Endothelial cell of umbilical vein (primary cell): ENCODE measurements at places on chromosomes 7 and 10.

DNA sequence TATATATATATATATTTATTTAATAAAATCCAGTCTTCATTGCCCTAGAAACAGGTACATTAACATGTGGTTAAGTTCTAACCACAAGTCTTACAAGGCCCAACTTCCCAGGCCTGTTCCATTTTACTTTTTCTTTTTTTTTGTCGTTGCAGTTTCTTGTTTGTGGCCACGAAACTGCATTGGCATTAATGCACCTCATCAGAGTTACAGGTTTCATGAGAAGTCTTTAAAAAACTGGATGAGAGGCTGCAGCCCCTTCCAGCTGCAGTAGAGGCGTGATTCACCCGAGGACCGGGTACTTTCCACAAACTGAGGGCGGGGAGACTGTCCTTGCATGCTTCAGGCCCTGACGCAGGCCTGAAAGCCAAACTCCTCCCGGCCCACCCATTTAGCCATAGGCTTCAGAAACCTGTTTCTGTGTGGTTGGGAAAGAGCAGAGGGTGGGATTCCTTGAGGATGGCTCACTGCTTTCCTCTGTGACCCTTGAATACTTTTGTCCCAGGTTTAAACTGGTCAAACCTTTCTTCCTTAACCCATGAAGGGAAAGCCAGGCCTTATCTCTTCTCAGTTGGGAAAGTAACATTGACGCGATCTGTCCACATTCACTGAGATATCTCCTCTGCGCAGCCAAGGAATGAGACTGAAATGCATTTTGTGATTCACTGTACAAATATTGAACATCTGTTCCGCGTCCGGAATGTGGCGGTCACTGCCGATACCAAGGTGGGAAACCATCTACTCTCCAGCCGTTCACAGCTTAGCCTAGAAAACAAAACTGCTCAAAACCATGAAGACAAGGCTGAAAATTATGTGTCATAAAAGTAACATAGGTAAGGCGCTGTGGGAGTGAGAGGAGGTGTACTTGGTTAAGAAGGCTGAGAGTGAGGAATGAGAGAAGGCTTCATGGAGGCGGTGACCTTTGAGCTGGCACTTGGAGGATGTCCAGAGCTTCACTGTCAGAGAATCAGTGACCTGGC is 311.7 kb downstream of the GATA3 start:
- no peak for DNase-seq

DNA sequence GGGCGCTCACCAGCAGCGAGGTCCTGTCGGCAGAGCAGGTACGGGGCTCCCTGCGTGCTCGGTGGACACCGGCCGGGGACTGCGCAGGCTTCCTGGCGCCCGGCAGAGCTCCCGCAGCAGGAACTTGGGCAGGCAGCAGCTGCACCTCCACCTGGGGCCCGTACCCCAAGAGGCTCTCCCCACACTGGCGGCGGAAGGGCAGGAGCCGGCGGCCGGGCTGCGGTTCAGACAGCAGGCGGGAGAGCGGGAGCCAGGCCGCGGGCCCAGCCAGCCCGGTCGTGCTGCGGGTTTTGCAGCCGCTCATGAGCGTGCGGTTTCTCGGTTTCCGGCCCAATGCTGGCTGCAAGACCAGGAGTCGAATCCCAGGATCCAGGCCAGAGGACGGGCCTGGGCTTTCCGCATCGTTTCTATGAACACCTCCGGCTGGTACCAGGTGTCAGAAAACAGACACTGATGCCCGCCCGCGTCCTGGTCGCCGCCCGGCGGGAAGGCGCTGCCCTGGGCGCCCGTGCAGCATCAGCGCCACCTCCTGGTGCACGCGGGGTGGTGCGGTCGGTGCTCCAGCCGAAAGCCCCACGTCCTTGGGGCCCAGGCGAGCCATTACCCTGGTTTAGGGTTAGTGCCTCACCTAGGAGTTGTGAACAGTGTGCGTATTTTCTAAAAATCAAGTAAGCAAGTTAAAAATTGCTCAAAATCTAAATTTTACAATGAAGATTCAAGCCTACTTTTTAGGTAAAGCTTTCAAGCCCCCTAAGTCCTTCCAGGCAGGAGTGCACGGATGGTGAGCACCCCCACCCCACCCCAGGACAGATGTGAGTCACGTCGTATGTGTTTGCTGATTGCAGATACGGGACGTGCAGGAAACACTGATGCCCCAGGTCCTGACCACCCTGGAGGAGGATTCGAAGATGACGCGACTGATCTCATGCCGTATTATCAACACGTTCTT is 47.4 kb upstream of the PRKAR1B start:
- DNase-seq = peak; percentile 34

GRCh38 chr10:133258818-133259601 is 17.7 kb downstream of the ADAM8 start:
- peak; percentile 83 for DNase-seq

GRCh38 chr7:146116521-146117222 is at the start of gene CNTNAP2:
TSS of gene CNTNAP2 (plus strand) at chr7:146116801. CDS start at chr7:146116877, 76 bp downstream.
- no peak for DNase-seq
